ENCODE measurements at places on chromosomes 13 and 19. TPM values are rescaled to one million over a fixed set of nuclear protein-coding genes. Genes with fewer than 3 reads are reported as not detected.

LMTK3 gene
- total RNA-seq = 0.16 TPM

GFY gene
- not detected for total RNA-seq

ATP4B gene
- not detected for total RNA-seq

CLEC11A gene
- 21.4 TPM for total RNA-seq

MISP gene
- 7.0 TPM for total RNA-seq

CARM1 gene
- 67.5 TPM for total RNA-seq

KLK4 gene
- not detected for total RNA-seq

Data from mesangial cell (primary cell).